ENCODE measurements at places on chromosomes 4 and X.

DNA sequence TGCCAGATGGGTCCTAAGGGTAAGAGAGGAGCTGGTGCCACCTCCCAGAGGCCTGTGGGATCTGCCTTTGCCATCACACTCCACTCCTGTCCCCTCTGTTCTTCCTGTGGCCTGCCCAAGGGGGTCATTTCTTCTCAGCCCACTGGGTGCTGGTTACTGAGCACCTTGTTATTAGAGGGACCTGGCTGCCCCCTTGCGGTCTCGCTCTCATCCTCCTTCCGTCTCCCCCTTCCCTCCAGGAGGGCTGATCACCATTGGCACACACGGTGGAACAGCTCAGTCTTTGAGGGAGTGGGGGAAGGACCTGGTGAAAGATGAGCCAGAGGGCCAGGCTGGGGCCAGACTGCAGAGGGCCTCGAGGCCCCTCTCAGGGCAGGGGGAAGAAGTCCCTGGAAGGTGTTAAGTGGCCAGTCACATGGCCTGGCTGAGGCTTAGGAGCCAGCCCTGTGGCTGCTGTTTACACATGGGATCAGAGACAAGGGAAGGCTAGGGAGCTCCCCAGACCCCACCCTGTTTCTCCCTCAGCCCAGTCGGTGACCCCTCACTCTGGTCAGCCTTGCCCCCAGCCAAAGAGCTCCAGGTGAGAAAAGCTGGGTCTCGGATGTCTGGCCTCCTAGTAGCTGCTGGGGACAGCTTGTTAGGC is 68.1 kb downstream of the MTMR1 start:
- DNase-seq: no peak

DNA sequence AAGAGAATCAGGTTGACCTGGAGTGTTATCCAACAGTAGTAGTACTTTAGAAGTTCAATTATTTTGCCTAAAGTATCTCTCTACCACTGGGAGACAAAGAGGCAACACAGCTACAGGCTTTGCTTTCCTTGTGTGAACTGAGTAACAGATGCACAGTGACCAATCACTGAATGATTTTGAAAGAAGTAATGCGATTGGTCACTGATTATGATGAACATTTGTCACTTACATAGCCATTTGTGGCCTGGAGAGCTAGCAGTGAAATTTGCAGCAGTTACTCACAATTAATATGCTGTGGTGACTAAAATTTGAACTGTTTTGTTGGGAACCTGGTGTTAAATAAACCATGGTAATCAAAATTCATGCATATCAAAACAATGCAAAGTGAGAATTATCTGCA is 508.7 kb upstream of the DIPK2B start:
- no peak for DNase-seq

DNA sequence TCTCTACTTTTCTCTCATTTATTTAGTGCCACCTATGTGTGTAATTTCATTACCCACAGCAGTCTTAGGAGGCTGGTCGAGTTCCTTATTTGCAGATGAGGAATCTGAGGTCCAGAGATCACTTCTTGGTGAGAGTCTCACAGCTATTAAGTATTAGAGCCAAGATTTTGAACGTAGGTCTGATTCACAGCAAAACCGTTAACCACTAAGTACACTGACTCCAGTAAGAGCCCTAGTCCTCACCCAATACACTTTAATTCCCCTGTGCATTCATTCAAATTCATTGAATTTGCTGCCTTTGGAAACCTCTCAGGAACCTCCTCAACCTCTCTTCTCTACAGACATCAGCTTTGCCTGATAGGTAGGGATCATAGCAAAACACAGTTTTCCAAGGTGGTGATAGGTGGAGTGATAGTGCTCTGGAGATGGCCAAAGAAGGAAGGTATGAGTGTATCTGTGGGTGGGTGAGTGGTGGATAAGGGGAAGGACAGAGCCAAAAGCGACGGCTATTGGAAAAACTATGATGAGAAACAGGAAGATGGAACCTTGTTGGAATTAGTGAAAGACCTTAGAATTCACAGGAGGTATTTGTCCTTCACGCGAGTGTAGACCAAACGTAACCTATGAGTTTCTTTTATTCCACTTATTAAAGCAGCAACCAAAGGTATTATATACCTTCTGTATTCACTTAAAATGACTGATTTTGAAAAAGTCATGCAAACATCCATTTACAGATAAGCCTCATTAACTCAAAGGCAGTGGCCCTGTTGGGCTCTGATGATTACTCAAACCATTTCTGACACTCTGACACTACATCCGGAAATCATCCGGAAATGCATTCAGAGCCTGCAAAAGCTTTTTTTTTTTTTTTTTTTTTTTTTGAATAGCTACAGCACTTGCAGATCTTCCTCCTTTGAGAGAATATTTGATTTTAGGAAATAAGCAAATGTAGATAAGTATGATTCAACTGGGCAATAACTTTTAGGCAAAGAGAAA is 6.3 kb downstream of the FMR1 start:
- DNase-seq: peak; percentile 60

- no peak for DNase-seq
Observed at GRCh38 chrX:725971-726370, 95.4 kb downstream of the SHOX start.

GRCh38 chrX:140132937-140133336 is 167.6 kb upstream of the CXorf66 start:
- no peak for DNase-seq

DNA sequence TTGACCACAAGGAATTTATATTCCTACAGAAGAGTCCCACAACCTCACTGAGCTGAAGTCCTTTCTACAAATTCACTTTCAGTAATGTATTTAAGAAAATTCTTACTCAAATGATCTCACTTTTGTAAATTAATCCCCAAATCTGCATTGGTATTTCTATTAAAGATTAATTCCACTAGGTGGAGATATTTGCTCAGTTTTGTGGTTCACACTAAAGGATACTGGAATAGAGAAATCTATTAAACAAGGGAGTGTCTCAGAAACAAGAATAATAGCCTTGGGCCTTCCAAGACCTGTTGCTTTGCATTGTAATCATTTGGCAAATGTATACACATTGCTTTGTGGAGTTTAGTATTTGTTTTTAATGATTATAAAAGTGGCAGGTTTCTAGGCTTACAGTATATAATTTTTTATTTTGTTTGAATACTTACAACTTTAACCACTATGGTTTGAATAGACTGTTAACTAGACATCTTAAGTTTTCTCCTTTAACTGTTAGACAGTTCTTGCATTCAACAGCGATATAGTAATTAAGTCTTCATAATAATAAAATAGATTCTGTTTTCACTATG is 25.9 kb downstream of the CFAP299 start:
- DNase-seq: peak; percentile 47

- peak; percentile 0 for DNase-seq
Observed at GRCh38 chrX:45710081-45710801, 509.6 kb upstream of the DIPK2B start.

DNA sequence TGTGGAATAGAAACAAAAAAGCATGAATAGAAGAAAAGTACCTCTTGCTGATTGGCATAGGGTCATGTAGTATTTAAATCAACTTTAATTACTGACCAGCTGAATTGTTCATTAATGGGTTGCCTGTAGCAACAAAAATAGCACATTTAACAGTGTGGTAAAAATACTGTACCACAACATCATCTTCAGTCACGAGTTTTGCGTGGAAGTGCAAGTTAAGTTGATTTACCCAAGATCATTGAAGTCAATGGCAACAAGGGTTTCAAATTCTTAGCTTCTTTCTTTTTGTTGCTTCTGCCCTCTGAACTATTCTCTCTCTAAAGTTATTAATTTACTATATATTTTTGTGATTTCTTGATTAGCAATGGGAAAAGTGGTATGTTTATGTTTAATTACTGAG is 526.6 kb downstream of the C4orf33 start:
- no peak for DNase-seq

DNA sequence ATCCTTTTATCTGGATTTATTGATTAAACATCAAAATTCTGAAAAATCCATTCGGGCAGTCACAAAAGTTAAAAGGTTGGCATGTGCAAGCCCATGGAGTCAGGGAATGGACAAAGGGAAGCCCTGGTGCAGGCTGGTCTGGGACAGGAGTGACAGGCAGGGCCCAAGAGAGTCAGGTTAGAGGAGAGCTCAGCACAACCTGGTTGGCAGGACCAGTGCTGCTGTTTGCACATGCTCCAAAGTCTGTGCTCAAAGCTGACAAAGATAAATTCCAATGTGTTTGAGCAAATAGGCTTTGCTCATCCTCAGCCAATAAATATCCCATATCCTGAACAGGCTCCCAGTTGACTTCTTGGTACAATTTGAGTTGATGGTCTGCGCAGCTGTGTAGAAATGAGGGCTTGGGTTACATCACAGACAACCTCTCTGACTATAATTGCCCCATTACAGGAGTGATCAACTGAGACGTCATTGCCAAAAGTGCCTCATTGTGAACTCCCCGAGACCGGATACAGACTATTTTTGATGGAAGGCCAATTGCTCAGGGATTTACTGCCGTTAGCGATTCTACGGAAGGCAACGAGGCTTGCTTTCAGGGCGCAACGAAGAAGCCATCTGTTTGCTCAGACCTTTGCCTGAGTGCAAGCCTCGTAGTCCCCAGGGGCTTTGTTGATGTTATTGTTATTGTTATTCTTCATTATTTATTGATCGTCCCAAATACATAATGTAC is 1008.1 kb upstream of the TENM3 start:
- no peak for DNase-seq

GRCh38 chr4:3202836-3203820 is 45.8 kb upstream of the MSANTD1 start:
- DNase-seq: peak; percentile 28

DNA sequence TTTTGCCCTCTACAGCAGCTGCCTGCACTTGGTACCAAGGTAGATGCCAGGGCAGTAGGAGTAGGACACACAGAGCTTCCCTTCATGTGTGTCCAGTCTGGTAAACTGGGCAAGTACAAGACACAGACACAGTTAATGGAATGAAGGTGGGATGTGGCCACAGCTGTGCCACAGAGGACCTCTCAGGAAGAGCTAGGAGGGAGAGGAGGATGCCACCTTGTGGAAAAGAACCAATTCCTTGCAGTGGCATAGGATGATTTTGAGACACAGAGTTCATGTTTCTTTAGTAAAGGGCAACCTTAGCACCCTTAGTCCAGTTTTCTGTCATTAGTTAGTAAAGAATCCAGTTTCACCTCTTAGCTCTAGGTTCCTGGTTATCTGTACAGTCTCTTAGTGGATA is 36.3 kb upstream of the TBC1D14 start:
- DNase-seq: no peak

- no peak for DNase-seq
Observed at GRCh38 chrX:112613686-112614085, 66.1 kb downstream of the LHFPL1 start.

- DNase-seq: no peak
Observed at GRCh38 chrX:108447303-108447702, 7.7 kb downstream of the COL4A5 start.

DNA sequence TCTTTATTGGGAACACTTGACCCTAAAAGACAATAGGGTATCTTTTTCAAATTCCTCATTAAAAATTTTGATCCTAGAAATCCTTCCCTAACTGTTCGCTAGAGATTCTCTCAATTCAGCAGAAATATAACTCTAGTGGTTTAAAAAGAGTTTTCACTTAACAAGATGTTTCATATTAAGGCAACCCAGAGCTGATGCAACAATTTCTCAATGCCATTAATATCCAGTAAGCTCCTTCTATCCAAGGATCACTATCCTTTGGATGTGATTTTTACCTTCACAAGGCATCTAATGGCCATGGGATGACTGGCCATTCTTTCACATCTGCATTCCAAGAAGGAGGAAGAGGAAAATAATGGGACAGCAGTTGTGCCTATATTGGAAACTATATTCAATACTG is 183.4 kb downstream of the ANKRD50 start:
- DNase-seq: no peak

DNA sequence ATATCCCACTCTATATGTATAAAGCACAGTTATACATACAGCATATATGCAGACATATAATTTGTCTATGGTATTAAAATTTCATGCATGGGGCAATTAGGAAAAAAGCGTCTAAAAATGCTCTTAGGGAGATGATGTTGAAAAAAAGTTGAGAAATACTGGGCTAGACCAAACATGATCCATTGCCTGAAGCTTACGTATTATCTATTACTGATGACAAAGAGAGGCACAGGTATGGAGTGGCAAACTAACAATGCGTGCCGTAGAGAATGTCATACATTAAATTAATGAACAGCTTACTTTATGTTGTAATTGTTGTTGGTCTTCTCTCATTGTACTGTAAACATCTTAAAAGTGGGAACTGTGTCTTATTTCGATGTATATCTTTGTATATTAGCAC is 13.9 kb downstream of the RHOH start:
- DNase-seq: no peak

DNA sequence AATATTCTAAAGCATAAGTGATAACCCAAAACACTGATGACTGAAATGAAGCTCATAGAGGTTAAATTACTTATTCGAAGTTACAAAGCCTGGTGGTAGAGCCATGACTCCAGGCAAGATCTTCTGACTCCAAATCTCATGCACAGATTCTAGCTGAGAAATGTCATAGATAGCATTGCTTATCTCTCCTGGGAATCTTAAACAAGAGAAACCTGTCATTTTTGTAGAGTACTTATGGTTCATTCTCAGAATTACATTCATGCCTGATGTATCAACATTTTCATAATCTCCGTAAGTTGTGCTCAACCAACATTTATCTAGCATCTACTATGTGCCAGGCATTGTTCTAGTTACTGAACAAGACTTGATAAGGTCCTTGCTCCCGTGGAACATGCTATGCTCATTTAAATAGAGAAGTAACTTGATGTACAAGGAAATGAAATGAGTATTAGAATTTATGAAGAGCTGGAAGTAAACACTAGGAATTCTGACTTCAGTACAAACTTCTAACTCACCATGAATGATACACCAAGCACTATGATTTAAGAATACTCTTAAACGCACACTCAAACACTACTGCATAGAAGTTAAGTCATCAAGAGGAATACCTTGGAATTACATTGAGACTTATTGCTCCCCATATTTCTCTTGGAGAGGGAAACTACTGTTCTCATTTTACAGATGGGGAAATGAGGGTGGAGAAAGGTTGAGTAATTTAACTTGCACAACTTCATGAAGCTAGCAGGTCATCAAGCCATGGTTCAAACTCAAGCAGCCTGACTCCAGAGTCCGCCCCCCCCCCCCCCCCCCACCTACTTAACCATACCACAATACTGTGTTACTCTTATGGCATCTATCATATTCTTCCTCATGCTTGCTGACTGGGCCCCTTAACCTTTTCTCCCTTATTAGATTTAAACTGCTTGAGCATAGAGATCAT is 45.4 kb downstream of the MBNL3 start:
- no peak for DNase-seq

DNA sequence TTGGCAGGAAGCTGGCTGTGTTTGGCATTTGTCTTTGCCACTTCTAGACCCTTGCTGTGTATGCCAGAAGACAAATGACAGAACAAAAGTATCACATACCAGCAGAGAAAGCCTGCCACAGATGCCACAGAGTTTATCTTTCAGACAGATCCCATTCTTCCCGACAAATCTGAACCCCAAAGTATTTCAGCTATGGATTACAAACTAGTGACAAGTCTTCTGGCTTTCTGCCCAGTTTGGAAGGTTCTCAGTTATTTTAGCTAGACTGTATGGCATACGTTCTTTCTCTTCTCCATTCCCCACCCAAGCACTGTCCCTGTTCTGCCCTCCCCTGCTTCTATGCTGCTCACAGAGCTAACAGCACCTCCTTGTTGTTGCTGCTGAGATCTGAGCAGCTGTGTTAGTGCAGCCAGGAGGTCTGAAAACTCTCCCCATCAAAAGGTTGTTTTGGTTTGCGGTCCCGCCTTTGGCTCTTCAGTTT is 236.7 kb downstream of the FRAS1 start:
- DNase-seq: no peak

Data from CD4-positive, alpha-beta T cell treated with Interleukin-4 for 4 hours (primary cell).